Fibroblast of lung (primary cell): ENCODE measurements at places on chromosomes 1 and 21.

DNA sequence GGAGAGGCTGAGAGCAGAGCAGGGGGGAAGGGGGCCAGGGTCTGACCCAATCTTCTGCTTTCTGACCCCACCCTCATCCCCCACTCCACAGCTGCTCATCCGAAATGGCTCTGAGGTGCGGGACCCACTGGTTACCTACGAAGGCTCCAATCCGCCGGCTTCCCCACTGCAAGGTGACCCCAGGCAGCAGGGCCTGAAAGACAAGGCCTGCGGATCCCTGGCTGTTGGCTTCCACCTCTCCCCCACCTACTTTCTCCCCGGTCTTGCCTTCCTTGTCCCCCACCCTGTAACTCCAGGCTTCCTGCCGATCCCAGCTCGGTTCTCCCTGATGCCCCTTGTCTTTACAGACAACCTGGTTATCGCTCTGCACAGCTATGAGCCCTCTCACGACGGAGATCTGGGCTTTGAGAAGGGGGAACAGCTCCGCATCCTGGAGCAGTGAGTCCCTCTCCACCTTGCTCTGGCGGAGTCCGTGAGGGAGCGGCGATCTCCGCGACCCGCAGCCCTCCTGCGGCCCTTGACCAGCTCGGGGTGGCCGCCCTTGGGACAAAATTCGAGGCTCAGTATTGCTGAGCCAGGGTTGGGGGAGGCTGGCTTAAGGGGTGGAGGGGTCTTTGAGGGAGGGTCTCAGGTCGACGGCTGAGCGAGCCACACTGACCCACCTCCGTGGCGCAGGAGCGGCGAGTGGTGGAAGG lies 17.1 kb upstream of the HDAC1 start:
- DNase-seq, result no peak

DNA sequence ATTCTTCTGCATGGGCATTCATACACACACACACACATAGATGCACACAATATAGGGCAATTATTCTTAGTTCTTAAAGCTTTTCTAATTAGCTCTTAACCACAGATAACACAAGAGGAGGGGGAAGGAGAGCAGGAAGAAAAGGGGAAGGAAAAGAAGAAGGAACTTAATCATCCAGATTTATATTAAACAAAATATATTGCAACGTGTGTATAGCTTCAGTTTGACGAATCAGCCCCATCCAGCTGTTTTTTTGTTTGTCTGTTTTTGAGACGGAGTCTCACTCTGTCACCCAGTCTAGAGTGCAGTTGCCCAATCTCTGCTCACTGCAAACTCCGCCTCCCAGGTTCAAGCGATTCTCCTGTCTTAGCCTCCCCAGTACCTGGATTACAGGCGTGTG lies 21.7 kb upstream of the ANKRD13C start:
- no peak for DNase-seq

DNA sequence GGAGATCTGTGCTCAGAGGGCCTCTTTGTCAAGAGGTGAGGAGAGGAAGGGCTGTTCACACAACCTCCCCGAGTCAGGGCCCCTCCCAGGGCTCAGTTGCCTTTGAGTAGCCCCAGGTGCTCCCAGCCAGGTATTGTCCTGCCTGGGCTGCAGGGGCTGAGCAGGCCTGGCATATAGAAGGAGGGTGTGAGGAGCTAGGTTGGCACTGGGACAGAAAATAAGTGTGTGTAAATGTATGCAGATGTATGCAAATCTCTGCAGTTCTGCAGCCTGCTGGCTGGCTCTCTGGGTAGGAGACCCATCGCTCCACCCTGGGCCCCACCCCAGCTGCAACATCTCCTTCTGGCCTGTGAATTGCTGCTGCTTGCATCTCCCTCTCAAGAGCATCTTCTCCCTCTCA lies 52.4 kb downstream of the NAV1 start:
- DNase-seq, result no peak

GRCh38 chr1:17068789-17069188 lies 15.0 kb upstream of the SDHB start:
- DNase-seq, result no peak

DNA sequence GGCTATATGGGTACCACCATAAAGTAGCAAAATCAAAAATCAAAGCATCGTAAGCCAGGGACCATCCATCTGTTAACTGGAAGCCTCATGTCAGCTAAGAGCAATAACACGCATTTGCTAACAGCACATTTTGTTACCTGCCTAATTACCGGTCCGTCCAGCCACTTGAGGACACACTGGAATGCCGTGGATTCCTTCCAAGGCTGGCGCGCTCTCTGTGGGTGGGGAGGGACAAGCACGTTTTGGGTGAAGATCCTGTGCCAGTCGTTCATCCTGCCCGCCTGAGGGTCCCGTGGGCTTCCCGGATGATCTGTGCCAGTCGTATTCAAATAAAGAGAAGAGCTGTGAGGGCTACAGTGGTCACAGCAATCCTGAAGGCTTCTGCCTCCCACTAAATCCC lies 6.2 kb downstream of the NPHP4 start:
- no peak for DNase-seq

- no peak for DNase-seq
Observed at GRCh38 chr1:41452704-41453290, 31.7 kb downstream of the EDN2 start.

- DNase-seq, result no peak
Observed at GRCh38 chr1:7375329-7375728, 395.8 kb upstream of the VAMP3 start.

GRCh38 chr21:38263493-38263892 lies 6.7 kb downstream of the KCNJ15 start:
- DNase-seq, result peak; percentile 91

DNA sequence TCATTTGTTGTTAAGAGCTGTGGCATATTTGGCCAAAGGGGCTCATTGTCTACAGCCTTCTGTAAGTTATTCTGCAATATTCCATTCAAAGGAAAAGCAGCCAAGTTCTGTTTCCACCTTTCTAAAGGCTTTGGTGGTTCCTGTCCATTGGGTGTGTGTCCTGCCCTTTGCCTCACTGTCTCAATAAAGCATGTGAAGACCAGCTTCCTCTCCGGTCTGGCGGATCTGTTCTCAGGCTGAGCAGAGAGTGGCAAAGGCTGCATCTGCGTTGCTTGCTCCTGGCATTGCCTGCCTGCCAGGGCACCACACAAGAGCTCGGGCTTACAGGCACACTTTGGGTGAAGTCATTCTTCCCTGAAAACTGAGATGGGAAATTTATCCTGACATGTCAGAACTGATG lies 34.9 kb downstream of the ST6GALNAC3 start:
- DNase-seq, result no peak
